Activated T-cell treated with anti-CD3 and anti-CD28 coated beads, Interleukin-2, amount 50 U/mL, for 4 hours (primary cell): ENCODE measurements at places on chromosomes 1 and 21. TPM values are rescaled to one million over a fixed set of nuclear protein-coding genes. Genes with fewer than 3 reads are reported as not detected.

- no peak for DNase-seq
Measured at GRCh38 chr1:33036051-33036525, 595 bp downstream of the AK2 start.

- no peak for DNase-seq
Measured at GRCh38 chr1:82948386-82948785, 1050.5 kb downstream of the TTLL7 start.

GRCh38 chr1:217457016-217457415 is 173.9 kb downstream of the GPATCH2 start:
- no peak for DNase-seq

The TNFRSF18 gene
- 212 TPM for total RNA-seq

The GJA4 gene
- total RNA-seq, result not detected
